ENCODE measurements at places on chromosomes 1 and 21.

GRCh38 chr1:76124196-76124595, 49.6 kb downstream of the ST6GALNAC3 start:
- ATAC-seq, result no peak

DNA sequence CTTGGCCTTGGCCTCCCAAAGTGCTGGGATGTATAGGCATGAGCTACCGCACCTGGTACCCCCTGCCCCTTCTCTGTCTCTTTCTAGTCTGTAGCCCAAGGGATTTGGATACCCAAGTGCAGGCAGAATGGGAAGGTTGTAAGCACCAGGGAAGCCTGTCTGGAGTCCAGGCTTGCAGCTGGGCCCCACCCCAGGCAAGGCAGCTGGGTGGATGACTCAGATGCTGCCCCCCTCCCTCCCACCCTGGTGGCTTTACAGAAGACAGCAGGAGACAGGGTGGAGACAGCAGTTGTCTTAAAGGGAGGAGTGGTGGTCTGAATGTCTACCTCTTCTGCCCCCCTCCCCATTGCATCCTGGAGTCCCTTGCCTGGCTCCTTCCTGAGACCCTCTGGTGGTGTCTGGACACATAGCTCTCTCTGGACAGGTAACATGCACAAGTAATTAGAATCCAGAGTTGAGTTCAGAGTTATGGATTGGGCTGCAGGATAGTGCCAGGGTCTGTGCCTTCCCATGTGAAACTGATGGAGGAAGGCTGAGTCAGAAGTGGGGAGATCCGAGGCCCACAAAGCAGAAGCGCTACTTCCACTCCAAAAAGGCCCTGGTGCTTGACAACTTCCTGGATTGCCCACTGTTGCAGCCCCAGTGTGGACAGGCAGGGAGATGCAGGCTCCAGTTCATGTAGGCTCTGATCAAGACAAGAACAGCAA, 5.1 kb downstream of the LMNA start:
- ATAC-seq, result peak; percentile 26

GRCh38 chr1:55214934-55215193, 300 bp downstream of the USP24 start:
- ATAC-seq, result peak; percentile 41

GRCh38 chr1:10484521-10484920, 9.8 kb downstream of the PEX14 start:
- ATAC-seq, result no peak

DNA sequence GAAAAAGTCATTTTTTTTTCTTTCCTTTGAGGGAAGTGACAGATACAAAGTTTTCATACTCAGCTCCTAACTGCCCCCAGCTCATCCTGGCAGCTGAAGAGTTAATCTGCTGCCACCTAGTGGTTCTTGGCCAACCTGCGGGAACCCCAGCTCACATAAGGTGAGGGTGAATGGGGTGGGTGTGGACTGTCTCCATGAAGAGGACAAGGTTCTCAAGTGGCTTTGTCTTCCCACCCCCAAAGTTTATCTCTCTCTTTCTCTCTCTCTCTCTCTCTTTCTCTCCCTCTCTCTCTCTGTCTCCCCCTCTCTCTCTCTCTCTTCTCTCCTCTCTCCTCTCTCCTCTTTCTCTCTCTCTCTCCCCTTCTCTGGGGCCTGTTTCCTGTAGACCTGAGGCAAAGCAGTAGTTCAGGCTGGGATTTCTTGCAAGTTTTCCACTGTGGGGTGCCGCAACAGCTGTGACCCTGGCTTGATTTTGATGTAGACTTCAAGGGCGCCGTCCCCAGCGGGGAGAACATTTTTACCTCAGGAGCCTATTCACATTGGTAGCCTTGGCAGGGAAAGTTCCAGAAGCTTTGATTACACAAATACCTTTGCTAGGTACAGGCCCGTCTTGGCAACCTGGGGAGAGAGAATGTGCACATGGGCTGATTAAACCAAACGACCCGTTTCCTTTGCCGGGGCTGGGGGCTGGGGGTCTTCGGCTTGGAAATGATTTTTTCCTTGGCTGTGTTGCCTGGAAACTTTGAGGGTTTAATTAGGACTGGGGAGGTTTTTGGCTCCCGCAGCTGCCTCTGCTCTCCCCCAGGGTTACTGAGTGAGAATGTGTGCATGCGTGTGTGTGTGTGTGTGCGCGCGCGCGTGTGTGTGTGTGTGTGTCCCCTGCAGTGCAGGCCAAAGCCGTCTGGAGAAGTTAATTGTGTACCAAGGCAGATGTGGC, 135.9 kb downstream of the TM2D1 start:
- no peak for ATAC-seq

Data from gastroesophageal sphincter (tissue), 4 donors.